ENCODE measurements at places on chromosomes 12 and 14. TPM values are rescaled to one million over a fixed set of nuclear protein-coding genes. Genes with fewer than 3 reads are reported as not detected.

The REM2 gene
- total RNA-seq: 1.5 TPM

The CPM gene
- total RNA-seq: 26.8 TPM

The DCD gene
- not detected for total RNA-seq

The PDZRN4 gene
- total RNA-seq: 2.3 TPM

The LTBP2 gene
- 3.0 TPM for total RNA-seq

The RAD9B gene
- total RNA-seq: 0.23 TPM

The ARF6 gene
- total RNA-seq: 64.8 TPM

The TSHR gene
- 0.08 TPM for total RNA-seq

The LIN7A gene
- total RNA-seq: 9.9 TPM

The RHOJ gene
- total RNA-seq: 3.2 TPM

The CIROP gene
- not detected for total RNA-seq

The NRIP2 gene
- total RNA-seq: not detected

The CLEC1A gene
- total RNA-seq: 3.0 TPM

GRCh38 chr12:89311703-89312293 is 40.5 kb downstream of the DUSP6 start:
- H3K27me3 ChIP-seq: no peaks in the 10 kb centered on the region
- H3K27ac ChIP-seq: no peak overlapping the region

- no peaks in the 10 kb centered on the region for H3K4me1 ChIP-seq
- H3K4me3 ChIP-seq: no peak overlapping the region
- no peak for DNase-seq
- no peaks in the 10 kb centered on the region for H3K27me3 ChIP-seq
Measured at GRCh38 chr14:76502638-76503037, 126.7 kb downstream of the ESRRB start.

DNA sequence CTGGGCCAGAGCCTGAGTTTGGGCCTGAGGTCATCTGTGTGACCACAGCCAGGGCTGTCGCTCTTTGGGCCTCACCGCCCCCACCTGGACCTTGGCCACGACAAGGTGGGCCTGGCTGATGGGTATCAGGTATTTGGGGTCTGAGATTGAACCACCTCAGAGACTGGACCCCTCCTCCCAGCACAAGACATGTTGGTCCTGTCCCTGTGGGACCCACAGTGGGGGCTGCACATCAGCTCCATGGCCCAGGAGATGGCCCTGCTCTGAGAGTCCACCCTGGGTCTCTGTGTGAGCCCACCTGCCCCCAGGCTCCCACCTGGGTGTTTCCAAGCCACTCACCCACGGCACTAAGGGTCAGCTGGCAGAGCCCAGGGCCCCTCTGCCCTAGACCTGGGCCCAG is 20.6 kb downstream of the BEGAIN start:
- no peak for DNase-seq
- H3K27me3 ChIP-seq: peaks cover 43% of the 10 kb centered on the region
- H3K27ac ChIP-seq: no peak overlapping the region
- no peaks in the 10 kb centered on the region for H3K36me3 ChIP-seq
- peaks cover 11% of the 10 kb centered on the region for H3K4me1 ChIP-seq

DNA sequence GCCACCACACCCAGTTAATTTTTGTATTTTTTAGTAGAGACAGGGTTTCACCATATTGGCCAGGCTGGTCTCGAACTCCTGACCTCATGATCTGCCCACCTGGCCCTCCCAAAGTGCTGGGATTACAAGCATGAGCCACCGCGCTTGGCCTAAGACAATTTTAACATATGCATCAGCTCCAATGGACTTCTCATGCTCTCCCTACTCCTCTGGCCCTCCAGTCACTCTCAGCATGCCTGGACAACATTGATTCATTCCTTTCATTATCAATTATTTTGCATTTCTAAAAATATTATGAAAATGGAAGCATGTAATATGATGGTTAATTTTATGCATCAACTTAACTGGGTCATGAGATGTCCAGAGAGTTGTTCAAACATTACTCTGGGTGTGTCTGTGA is 469.1 kb upstream of the TMEM132C start:
- no peaks in the 10 kb centered on the region for H3K4me1 ChIP-seq
- no peak overlapping the region for H3K4me3 ChIP-seq
- no peak overlapping the region for H3K27ac ChIP-seq

DNA sequence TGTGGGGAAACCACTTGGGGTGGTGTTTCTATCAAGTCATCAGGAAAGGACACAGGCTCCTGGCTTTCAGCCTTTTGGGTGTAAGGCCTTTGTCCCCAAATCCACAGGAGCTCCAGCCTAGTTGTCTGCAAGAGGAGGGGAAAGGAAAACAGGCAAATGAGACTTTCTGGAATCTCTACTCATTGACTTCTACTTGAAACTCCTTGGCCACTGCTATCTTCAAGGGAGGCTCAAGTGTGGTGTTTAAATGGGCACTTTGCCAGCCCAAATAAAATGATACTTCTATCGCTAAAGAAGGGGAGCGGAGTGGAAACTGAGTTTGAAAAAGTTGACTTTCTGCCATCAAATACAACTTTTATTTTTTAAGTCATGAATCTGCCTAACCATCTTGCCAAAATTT is 445.9 kb upstream of the RGS6 start:
- no peak overlapping the region for H3K4me3 ChIP-seq
- H3K36me3 ChIP-seq: no peaks in the 10 kb centered on the region
- peaks cover 24% of the 10 kb centered on the region for H3K4me1 ChIP-seq
- no peak overlapping the region for H3K27ac ChIP-seq
- no peak for DNase-seq

DNA sequence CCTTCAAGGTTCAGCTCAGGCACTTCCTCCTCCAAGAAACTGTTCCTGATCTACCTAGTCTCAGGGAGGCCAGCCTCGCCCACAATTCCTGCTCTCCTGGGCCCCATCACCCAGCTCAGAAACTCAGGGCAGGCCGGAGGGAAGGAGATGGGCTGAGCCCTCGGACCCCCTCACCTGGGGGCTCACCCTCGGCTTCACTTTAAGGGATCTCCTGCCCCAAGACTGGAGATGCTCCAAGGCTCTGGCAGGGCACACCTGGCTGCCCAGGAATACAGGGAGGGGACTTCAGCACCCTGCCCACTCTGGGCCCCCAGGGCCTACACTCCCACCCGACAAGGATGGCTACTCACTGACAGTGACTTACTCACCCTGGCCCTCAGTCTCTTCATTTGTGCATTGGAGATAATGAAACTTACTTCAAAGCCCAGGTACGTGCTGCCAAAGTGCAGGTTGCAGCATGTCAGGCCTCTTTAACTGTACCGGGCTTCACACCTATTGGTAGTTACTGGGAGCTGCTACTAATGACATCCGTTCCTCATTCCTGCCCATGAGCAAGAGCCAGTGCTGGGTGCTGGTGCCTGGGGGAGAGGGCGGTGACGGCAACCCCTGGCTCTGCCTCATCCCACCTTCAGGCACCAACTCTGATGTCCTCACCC is 21.0 kb upstream of the PPP1R13B start:
- H3K27ac ChIP-seq: no peak overlapping the region
- H3K27me3 ChIP-seq: no peaks in the 10 kb centered on the region
- DNase-seq: no peak
- no peak overlapping the region for H3K4me3 ChIP-seq
- no peaks in the 10 kb centered on the region for H3K4me1 ChIP-seq
- H3K36me3 ChIP-seq: no peaks in the 10 kb centered on the region

GRCh38 chr12:19548834-19549233 is 109.5 kb downstream of the AEBP2 start:
- H3K4me3 ChIP-seq: no peak overlapping the region
- peaks cover 14% of the 10 kb centered on the region for H3K4me1 ChIP-seq
- H3K27me3 ChIP-seq: no peaks in the 10 kb centered on the region
- H3K27ac ChIP-seq: no peak overlapping the region

GRCh38 chr14:99576304-99576703 is 27.7 kb downstream of the CCDC85C start:
- no peaks in the 10 kb centered on the region for H3K36me3 ChIP-seq
- DNase-seq: no peak
- H3K27me3 ChIP-seq: no peaks in the 10 kb centered on the region
- peaks cover 88% of the 10 kb centered on the region for H3K4me1 ChIP-seq

- H3K27ac ChIP-seq: peak overlapping the region; percentile 98
- no peak overlapping the region for H3K4me3 ChIP-seq
- DNase-seq: peak; percentile 78
- no peaks in the 10 kb centered on the region for H3K36me3 ChIP-seq
- H3K4me1 ChIP-seq: peaks cover 56% of the 10 kb centered on the region
- H3K27me3 ChIP-seq: no peaks in the 10 kb centered on the region
Measured at GRCh38 chr12:113241191-113242025, 20.1 kb downstream of the TPCN1 start.

- H3K36me3 ChIP-seq: no peaks in the 10 kb centered on the region
- H3K27me3 ChIP-seq: no peaks in the 10 kb centered on the region
- no peak for DNase-seq
Measured at GRCh38 chr12:117294189-117294603, 67.2 kb downstream of the NOS1 start.

DNA sequence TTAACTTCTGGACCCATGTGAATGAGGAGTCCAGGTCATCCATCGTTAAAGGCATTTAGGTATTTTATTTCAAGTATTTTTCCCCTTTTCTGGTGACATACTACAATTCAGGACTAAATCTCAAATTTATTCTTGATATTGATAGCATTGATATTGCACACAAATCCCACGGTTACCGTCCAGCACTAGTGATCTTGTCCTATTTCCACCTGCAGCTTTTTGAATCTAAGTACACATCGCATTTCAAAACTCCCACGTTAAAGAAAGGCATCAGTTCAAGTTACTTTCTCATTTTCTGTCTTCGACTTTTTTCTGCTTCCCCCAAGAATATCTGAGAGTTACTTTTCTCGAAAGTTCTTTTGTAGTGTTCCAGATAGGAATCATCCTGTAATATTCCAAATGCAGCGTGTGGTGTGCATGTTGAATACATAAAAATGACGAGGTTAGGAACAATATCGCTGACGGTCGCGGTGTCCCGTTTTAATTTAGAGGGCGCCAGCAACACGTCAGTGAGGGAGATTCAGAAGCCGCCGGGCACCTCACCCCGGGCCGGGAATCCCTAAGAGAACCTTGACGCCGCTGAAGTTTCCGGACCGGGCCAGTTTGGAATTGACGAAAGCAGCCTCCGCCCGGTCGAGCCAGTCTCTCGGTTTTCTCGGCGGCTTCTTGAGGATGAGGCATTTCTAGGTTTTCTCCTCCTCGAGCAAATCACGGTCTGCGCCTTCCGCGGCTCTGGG is 569 bp upstream of the RGS6 start:
- no peak for DNase-seq
- H3K4me3 ChIP-seq: peak overlapping the region; percentile 1

DNA sequence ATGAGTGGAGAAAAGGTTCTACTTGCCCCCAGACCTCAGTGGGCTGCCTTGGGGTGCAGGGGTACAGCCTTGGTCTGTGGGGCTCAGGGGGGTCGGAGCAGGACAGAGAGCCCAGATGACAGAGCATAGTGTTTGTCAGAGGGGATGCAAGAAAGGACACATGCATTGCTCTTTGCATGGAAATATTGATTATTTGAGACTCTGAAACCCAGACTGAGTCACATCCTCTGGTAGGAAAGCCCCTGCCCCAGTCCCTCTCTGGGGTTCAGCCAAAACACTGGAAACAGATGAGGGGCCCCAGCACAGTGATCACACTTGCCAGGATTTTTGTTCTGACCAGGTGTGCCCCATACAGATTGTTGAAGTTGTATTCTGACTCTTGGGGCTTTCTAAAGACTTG is 1094.4 kb downstream of the BCL11B start:
- H3K4me1 ChIP-seq: no peaks in the 10 kb centered on the region
- H3K27me3 ChIP-seq: no peaks in the 10 kb centered on the region
- DNase-seq: no peak
- H3K36me3 ChIP-seq: no peaks in the 10 kb centered on the region
- no peak overlapping the region for H3K27ac ChIP-seq

GRCh38 chr14:55867719-55868118 is 250.5 kb upstream of the PELI2 start:
- no peaks in the 10 kb centered on the region for H3K36me3 ChIP-seq
- no peaks in the 10 kb centered on the region for H3K27me3 ChIP-seq
- no peaks in the 10 kb centered on the region for H3K4me1 ChIP-seq
- DNase-seq: no peak

GRCh38 chr12:86712425-86712843 is 456.2 kb upstream of the MGAT4C start:
- peak overlapping the region; percentile 68 for H3K27ac ChIP-seq
- H3K27me3 ChIP-seq: no peaks in the 10 kb centered on the region
- H3K4me1 ChIP-seq: no peaks in the 10 kb centered on the region
- peak; percentile 72 for DNase-seq
- no peaks in the 10 kb centered on the region for H3K36me3 ChIP-seq

GRCh38 chr14:73727166-73727565 is 13.0 kb upstream of the PNMA1 start:
- peaks cover 23% of the 10 kb centered on the region for H3K4me1 ChIP-seq
- no peak overlapping the region for H3K27ac ChIP-seq
- no peaks in the 10 kb centered on the region for H3K27me3 ChIP-seq
- peaks cover 4% of the 10 kb centered on the region for H3K36me3 ChIP-seq
- no peak overlapping the region for H3K4me3 ChIP-seq

GRCh38 chr12:25264862-25265261 is 14.1 kb upstream of the KRAS start:
- H3K36me3 ChIP-seq: no peaks in the 10 kb centered on the region
- H3K27ac ChIP-seq: no peak overlapping the region
- H3K27me3 ChIP-seq: no peaks in the 10 kb centered on the region
- H3K4me1 ChIP-seq: peaks cover 4% of the 10 kb centered on the region
- no peak overlapping the region for H3K4me3 ChIP-seq

- H3K27me3 ChIP-seq: no peaks in the 10 kb centered on the region
- no peaks in the 10 kb centered on the region for H3K4me1 ChIP-seq
- no peaks in the 10 kb centered on the region for H3K36me3 ChIP-seq
- H3K4me3 ChIP-seq: no peak overlapping the region
- peak overlapping the region; percentile 31 for H3K27ac ChIP-seq
Measured at GRCh38 chr12:77189458-77189857, 124.1 kb upstream of the E2F7 start.

GRCh38 chr14:29301571-29301970 is 535.0 kb downstream of the FOXG1 start:
- H3K4me1 ChIP-seq: no peaks in the 10 kb centered on the region
- H3K4me3 ChIP-seq: no peak overlapping the region
- no peaks in the 10 kb centered on the region for H3K36me3 ChIP-seq
- no peaks in the 10 kb centered on the region for H3K27me3 ChIP-seq
- no peak for DNase-seq

DNA sequence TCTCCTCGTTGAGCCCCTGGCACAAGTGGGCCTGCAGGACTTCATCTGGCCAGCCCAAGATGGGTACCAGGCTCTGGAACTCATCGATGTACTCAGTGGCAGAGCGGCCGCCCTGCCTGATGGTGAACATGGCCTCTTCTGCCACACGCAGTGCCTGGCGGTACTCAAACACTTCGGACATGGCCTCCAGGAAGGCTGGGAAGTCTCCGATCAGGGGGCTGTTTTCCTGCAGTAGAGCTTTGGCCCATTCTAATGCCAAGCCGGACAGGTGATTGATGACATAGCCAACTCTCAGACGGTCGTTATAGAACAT is 19.8 kb downstream of the RTL1 start:
- H3K36me3 ChIP-seq: no peaks in the 10 kb centered on the region
- no peaks in the 10 kb centered on the region for H3K27me3 ChIP-seq
- DNase-seq: no peak
- no peak overlapping the region for H3K27ac ChIP-seq
- peaks cover 19% of the 10 kb centered on the region for H3K4me1 ChIP-seq
- no peak overlapping the region for H3K4me3 ChIP-seq

Measured in hepatocyte (in vitro differentiated cells).